Cerebellar cortex (tissue), 1 donor: ENCODE measurements at places on chromosomes 3 and 15.
A peak's percentile ranks its signal among the peaks of the same experiment; 100 is the strongest.

DNA sequence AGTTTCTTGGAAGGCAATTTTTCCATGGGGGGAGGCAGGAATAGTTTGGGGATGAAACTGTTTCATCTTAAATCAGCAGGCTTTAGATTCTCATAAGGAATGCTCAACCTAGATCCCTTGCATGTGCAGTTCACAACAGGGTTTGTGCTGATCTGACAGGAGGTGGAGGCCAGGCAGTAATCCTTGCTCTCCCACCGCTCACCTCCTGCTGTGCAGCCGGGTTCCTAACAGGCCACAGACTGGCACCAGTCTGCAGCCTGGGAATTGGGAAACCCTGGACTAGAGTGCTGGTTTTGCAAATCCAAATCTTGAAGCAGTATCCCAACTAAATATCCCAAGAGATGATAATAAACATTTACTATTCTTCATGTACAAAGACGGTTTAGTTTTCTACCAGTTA lies 256.3 kb upstream of the TMCO5A start:
- DNase-seq: no peak

DNA sequence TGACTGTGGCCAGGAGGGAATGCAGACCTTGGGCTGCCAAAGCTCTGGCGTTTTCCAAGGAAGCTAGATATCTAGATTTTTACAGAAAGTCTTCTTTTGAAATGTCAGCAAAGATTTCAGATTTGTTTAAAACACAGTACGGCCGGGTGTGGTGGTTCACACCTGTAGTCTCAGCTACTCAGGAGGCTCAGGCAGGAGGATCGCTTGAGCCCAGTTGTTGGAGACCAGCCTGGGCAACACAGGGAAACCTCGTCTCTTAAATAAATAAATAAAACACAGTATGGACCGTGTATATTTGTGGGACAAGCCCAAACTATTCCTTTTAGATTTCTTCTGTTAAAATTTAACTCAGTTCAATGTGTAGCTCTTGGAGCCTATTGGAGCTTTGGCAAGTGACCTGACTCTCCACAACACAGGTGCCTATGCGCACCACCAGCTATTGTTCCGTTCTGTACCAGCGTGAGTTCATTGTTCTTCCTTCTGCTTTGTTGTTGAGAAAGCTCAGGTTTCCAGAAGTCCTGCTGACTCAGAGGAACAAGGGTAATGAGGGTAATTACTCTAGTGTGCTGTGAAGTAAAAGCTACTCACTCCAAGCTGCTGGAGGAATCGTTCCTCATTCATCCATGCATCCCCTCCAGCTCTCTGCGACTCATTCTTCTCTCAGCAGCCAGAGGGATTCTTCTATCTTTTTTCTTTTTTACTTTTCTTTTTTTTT lies 73.1 kb upstream of the SLC6A6 start:
- peak; percentile 15 for DNase-seq

DNA sequence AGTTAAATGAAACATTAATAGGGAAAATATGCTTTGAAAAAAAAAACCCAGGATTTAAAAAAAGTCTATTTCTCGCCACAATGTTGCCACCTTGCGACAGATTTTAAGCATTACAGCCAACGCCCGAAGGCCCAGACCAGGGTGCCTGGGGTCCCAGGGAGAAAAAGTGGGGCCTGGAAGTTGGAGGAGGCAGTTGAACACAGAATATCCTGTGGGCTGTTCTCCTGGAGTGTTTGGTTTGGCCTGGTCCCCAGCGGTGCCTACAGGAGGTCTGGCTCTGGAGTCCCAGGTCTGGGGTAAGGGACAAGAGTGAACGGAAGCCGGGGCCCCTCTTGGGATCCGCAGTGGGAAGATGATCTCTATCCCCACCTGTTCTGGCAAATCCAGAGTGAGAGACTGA lies 3.4 kb downstream of the RNU6-1 start:
- DNase-seq: peak; percentile 48

- no peak for DNase-seq
Observed at GRCh38 chr15:48049736-48050135, 71.1 kb upstream of the SLC24A5 start.

DNA sequence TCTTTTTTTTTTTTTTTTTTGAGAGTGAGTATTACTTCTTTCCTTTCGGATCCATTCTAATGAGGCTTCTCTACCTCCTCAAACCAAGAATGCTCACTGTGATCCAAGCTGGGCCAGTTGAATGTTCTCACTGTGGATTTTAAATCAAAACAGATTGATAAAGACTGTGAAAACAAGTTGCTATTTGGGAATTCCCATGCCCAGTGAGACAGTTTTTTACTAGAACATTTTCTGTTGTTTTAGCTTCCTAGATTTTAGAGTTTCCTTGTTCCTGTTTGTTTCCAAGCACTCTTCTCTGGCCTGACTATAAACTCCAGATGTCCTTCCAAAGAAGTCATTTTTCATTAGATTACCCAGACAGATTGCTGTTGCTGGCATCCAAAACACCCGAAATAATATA lies 60.1 kb upstream of the GALNT15 start:
- DNase-seq: no peak

DNA sequence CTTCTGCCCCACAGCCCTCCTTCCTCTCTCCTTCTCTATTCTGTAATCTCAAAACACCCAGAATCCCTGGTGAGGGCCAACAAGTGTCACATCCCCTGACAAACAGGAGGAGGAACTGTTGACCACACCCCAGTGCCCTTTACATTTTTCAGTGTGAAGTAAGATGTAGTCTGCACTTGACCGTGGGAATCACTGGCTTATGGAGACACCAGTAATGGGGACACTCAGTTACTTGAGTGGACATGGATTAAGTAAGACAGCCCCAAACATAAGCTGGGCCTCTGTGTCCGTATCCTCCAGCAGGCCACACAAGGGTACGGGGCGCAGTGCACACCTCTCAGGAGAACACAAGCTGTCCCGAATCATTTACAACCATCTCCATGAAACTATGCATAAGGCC lies 28.4 kb upstream of the LIMD1 start:
- DNase-seq: no peak

GRCh38 chr15:73265536-73266153 lies 103.1 kb downstream of the HCN4 start:
- peak; percentile 49 for DNase-seq

DNA sequence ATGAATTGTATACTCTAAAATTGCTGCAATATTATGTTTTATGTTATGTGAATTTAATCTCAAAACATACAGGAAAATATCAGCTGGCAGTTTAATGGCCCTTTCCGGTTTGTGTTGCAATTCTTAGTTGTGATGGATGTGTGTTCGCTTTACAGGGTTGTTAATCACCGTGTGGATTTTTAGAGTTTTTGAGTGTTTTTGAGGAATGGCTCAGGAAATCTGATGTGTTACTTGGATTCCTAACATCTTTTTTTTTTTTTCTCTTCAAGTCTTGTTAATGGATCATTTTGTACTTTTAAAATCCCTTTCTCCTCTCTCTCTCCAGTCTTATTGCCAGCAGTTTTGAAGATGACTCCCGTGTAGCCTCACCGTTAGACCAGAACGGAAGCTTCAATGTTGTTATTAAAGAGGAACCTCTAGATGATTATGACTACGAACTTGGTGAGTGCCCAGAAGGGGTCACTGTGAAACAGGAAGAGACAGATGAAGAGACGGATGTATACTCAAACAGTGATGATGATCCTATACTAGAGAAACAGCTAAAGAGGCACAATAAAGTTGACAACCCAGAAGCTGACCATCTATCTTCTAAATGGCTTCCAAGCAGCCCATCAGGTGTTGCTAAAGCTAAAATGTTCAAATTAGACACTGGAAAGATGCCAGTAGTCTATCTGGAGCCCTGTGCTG lies 35.7 kb downstream of the MGA start:
- DNase-seq: peak; percentile 72

GRCh38 chr15:68791431-68792283 lies 29.0 kb downstream of the ANP32A start:
- DNase-seq: no peak

- no peak for DNase-seq
Observed at GRCh38 chr15:63019511-63020109, 22.9 kb upstream of the TPM1 start.

- peak; percentile 91 for DNase-seq
Observed at GRCh38 chr15:35506272-35506870, 39.6 kb downstream of the DPH6 start.

DNA sequence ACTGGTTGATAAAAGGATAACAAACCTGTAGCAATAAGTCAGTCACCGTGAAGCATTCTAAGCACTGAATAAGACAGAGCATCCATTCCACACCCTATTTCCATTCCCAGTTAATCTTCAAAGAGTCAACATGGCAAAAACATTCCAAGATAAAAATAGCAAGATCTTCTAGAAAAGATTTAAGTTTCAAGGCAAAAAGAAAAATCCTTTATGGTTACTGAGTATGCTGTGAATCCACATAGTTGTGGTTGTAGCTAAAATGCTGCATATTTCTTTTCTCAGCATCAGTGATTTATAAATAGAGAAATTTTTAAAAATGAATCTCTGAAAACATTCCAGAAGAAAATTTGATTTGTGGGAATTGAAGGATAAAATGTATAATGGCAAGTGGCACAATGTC lies 21.1 kb downstream of the GAP43 start:
- no peak for DNase-seq

- DNase-seq: no peak
Observed at GRCh38 chr15:78697449-78697848, 56.4 kb upstream of the CHRNB4 start.

DNA sequence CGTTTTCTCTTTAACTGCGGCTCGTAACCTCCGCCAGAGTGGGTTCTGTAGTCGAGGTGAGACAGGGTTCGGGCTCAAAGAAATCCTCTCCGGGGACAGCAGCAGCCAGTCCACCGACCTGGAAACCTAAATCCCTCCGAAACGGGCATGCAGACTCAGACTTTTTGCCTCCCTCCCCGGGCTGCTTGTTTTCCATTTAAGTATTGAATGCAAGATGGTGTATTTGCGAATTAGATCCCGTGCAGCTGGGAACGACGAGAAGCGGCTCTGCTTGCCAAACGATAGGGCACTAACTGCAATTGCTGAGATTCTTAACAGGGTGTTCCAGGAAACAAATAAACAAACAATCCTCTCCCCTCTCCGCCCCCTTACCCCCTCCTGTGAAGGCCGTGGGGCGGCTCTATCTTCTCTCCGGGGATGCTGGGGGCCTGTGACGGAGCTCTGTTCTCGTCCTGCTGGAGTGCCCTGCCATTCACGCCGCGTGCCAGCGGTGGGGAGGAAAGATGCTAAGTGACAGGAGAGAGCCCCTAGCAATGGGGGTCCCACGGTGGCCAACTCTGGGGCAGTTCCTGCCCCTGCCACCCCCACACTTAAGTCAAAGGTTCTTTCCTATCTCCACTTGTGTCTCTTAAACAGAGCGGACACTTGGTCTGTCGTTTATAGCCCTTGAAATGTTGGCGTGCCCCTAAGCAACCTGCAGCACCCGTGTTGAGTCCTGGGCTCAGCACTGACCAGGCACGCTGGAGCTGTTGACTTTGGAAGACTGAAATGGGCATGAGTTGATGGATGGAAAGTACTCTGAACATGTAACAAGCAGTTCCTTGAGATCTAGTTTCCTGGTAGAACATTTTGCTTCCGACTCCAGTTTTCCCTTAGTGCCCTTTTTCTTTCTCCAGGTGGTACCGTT lies 1.3 kb upstream of the ETV5 start:
- peak; percentile 40 for DNase-seq

DNA sequence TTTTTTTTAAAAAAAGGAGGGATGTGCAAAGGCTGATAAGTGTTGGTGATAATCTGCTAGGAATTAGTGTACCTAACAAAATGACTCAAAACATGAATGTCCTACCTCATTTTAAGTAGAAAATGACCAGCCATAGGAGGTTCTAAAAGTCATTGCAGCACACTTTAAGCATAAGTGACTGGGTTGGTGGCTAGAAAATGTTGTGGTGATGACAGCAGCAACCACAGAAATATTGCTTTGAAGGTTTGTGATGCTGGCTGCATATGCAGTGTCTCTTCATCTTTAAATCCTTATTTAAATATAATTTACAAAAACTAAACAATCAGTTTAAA lies 55.2 kb downstream of the CMSS1 start:
- no peak for DNase-seq

GRCh38 chr3:29202378-29202777 lies 78.5 kb upstream of the RBMS3 start:
- DNase-seq: no peak

DNA sequence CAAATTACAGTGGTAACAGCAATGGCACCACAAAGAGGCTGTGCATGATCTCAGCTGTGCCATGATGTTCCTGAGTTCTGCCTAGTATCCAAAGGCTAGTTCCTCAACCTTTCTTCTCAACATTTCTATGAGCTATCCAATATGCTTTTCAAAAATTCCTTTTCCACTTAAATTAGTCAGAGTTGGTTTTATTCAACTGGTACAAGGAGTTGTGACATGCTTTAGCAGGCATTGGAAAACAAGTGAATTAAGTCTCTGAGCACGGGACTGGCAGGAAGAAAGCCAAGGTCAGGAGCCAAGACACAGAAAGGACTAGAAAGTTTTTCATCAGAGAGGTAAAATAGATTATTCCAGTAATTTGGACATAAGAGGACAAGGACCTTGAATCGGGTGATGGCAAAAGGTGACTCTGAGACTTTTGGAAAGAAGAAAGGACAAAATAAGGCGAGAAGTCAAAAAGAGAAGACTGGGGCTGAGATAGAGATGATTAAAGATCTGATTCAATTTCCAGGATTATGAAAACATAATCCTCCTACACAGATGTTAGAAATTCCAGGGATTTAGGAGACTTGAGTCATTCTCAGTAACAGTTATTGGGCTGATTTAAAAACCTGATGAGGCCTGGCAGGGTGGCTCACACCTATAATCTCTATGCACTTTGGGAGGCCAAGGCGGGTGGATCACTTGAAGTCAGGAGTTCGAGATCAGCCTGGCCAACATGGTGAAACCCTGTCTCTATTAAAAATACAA lies 36.1 kb downstream of the PBRM1 start:
- DNase-seq: no peak

- no peak for DNase-seq
Observed at GRCh38 chr3:77122652-77123051, 82.8 kb downstream of the ROBO2 start.

- DNase-seq: no peak
Observed at GRCh38 chr3:117885011-117885441, 1149.6 kb downstream of the IGSF11 start.

GRCh38 chr3:127482216-127483004 lies 108.1 kb downstream of the TPRA1 start:
- DNase-seq: peak; percentile 12

GRCh38 chr3:160472344-160472743 lies 22.8 kb upstream of the TRIM59 start:
- DNase-seq: no peak

GRCh38 chr3:68403741-68404140 lies 528.6 kb downstream of the TAFA4 start:
- DNase-seq: no peak

- no peak for DNase-seq
Observed at GRCh38 chr3:167858865-167859264, 123.3 kb downstream of the SERPINI1 start.

DNA sequence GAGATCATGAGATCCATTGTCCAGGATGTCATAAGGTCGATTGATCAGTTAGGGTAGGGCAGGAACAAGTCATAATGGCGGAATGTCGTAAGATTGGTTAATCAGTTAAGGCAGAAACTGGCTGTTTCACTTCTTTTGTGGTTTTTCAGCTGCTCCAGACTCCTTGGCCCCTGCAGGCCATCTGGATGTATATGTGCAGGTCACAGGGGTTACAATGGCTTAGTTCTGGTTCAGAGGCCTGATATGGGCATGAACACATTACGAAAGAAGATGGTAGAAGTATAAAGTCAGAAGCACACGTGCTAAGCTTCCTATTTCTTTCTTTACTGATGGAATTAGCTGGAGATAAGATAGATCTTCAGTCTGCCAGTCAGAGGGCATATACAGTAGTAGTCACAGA lies 315.4 kb upstream of the LRRC3B start:
- DNase-seq: no peak

GRCh38 chr3:77446084-77446483 lies 406.2 kb downstream of the ROBO2 start:
- DNase-seq: no peak
